Transverse colon (tissue), 4 donors: ENCODE measurements at places on chromosomes 1 and 21.
A peak's percentile ranks its signal among the peaks of the same experiment; 100 is the strongest.

- no peak for DNase-seq
Observed at GRCh38 chr1:151005729-151006319, 878 bp downstream of the MINDY1 start.

- no peak for DNase-seq
Observed at GRCh38 chr1:116733476-116734365, 20.5 kb upstream of the CD2 start.

DNA sequence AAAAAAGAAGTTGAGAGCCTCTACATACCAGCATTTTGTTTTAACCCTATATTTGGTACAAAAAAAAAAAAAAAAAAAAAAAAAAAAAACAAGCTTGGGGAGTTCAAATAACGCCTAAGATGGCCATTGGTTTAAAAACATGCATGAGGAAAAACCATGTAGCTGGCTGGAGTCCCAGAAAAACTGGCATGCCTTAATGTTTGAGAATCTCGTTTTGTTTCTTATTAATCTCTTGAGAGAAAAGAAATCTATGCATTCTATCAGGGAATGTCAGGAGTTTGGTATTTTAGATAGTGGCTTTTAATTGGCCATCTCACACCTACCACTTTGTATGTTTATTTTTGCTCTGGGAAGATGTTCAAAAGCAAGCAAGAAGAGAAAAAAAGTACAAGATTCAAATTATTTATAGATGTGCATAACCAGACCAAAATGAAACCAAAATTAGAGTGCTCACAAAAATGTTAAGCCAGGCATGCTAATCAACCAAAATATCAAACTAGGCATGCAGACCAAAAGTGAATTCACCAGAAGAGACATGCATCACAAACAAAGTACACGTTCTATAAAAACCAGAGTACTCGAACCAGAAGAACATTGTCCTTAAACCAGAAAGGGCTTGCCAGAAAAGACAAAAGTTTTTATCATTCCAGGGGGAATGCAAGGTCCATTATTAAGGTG is 156.6 kb downstream of the AK5 start:
- DNase-seq: no peak

DNA sequence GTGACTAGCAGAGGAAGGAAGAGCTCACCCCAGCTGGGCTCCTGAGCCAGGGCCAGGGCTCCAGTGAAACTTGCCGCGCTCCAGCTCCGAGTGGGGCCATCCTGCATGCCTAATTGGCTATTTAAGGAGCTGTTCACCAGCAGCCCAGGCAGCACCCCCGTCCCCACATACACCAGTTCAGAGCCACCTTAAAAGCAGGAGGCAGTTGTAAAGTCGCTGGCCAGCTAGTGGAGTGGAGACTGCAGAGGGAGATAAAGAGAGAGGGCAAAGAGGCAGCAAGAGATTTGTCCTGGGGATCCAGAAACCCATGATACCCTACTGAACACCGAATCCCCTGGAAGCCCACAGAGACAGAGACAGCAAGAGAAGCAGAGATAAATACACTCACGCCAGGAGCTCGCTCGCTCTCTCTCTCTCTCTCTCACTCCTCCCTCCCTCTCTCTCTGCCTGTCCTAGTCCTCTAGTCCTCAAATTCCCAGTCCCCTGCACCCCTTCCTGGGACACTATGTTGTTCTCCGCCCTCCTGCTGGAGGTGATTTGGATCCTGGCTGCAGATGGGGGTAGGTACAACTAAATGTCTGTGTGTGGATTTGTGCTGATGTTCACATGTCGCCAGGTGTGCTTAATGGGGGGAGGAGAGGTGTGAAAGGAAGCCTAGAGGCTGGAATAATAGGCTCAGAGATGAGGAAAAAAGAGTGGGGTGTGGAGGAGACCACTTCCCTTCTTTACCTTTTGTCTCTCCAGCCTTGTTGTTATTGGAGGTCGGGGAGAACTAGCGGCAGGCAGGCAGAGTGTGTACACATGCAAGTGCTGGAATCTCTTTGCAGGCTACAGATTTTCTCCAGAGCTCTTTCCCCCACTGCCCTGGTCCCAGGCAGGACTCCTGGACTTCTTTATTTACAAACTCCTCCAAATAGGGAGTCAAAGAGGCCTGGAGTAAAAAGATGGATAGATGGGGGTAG is at the start of gene CA14:
Gene CA14 (plus strand): TSS at position 151 of the 962 bp plus-strand sequence. CDS start 355 bp downstream, at position 506.
- DNase-seq: no peak

- DNase-seq: no peak
Observed at GRCh38 chr1:67570486-67571143, 114.4 kb upstream of the GADD45A start.

GRCh38 chr1:163054181-163054591 is 15.0 kb upstream of the RGS4 start:
- DNase-seq: no peak

DNA sequence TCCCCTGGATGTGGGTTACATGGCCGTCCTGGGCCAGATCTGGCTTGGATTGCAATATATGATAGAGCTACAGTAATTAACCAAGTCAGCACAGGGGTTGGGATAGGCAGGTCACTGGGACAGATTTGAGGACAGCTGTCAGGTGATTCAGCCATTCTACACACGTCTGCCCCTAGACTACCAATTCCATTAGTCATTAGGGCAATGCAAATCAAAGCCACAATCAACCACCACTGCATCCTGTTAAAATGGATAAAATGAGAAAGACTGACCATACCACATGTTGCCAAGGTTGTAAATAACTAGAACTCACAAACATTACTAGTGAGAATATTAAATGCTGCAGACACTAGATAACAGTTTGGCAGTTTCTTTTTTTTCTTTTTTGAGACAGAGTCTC is 16.0 kb downstream of the C21orf58 start:
- DNase-seq: no peak

- DNase-seq: no peak
Observed at GRCh38 chr1:55827350-55827749, 612.2 kb upstream of the USP24 start.

GRCh38 chr1:52365071-52365745 is 797 bp downstream of the CC2D1B start:
- peak; percentile 66 for DNase-seq

- no peak for DNase-seq
Observed at GRCh38 chr21:38773099-38774061, 32.3 kb upstream of the ETS2 start.

DNA sequence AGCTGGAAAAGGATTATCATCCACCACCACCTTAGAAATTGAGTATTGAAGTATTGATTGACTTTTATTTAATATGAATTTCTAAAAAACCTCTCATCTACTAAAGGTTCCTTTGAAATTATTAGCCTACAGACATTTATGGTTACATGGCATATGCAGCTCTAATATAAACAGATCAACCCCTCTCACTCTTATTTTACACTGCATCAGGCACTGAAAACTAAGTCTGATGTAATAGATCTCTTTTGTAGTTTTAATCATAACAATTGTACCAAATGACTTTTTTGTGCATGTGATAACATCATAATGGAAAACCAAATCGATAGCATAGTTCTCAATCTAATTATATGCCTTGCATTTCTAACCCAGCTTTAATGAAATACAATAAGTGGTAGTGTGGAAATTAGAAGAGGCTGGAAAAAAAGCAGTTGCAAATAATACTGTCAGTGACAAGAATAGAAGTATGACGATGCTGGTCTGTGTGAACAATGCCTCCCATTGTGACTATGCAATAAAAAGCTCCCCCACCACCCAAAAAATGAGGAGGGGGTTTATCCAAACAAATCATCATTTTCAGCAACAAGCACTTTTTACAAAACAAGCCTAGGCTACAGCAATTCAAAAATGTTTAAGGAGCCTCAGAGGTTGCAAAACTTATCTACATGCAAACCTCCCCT is 426.5 kb upstream of the NFIA start:
- no peak for DNase-seq

- DNase-seq: no peak
Observed at GRCh38 chr1:217660353-217661062, 29.4 kb downstream of the SPATA17 start.

- no peak for DNase-seq
Observed at GRCh38 chr1:234999513-234999940, 129.1 kb downstream of the TOMM20 start.

- no peak for DNase-seq
Observed at GRCh38 chr1:178397678-178398077, 99.1 kb downstream of the CLEC20A start.

DNA sequence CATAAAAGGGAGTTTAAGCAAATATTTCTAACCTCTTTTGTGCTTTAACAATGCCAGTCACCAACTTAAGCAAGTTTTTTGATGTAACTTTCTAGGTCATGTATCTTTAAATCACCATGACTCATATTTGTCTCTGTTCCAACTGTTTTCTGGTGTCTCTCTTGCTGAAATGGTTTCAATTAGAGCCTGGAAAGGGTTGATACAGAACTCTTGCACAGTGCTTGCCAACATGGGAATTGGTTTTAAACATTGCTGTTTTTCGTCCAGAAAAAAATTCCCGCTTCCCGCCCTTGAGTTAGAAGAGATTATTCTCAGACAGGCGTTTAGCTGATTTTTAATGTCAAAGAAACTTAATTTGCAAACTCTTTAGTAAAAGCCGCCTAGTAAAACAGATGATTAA is 46.4 kb upstream of the SLC22A15 start:
- DNase-seq: no peak

DNA sequence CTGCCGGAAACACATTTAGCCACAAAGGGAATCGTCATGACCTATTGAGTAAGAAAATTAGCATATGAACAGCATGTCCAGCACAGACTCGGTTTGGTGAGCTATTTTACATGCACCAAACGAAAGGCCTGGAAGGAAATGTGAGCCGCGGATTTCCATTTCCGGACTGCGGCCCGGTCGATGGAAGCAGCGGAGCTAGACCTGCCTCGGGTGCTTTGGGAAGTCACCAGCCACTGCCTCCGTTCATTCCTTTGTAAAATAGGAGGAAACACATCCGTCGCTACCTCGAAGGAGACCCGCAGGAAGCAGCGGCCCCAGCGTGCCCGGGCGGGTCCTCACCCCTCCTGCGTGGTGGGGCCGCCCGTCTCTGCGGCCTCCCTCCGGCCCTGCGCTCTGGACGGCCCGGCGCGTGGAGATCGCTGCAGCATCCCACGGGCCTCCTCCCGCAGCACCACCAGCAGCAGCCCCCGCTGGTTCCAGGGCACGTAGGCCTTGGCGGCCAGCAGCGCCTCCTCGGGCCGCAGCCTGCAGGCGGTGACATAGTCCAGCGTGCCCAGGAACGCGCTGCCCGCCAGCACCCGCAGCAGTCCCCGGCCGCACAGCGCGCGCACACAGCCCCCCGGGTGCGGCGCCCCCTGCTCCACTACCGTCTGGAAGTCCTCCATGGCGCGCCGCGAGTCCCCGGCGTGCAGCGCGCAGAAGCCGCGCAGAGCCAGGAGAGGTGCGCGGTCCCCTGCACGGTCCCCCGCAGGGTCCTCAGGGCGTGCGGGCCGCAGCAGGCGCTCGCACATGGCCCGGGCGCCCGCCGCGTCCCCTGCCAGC is 12.1 kb downstream of the TTC34 start:
- no peak for DNase-seq

DNA sequence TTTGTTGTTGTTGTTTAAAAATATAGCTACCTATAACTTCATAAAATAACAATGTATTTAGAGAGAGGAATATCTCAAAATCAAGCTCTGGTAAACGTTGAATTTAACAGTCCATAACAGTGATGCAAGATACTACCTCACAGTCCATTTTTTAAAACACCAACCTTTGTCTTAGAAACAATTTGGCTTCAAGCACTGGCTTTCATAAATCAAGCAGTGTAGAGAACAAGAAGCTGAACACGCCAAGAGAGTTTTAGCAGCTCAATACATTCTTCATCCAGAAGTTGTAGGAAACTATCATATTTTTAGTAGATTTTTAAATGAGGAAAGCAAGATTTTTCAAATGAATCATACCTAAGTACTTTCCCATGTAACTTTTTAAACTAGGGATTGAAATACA is 334.3 kb upstream of the ADAMTS5 start:
- no peak for DNase-seq
